Head of caudate nucleus (tissue), 42 donors: ENCODE measurements at places on chromosomes 13 and 19.

GRCh38 chr13:50800091-50800739, 43.3 kb downstream of the DLEU7 start:
- no peak for DNase-seq

- DNase-seq, result no peak
Observed at GRCh38 chr19:47257411-47258169, 1.3 kb downstream of the CCDC9 start.

DNA sequence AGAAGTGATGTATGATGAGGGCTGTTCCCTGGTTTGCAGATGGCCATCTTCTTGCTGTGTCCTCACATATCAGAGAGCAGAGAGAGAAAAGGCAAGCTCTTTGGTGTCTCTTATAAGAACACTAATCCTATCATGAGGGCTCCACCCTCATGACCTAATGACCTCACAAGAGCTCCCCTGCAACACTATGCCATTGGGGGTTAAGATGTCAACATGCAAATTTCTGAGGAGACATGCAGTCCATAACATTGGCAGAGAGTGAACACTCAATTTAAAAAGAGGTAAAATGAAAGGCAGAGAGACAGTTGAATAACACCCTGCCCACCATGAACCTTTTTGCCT, 10.9 kb downstream of the FAM187B start:
- no peak for DNase-seq

GRCh38 chr19:56837492-56838023, 3.0 kb downstream of the PEG3 start:
- DNase-seq, result peak; percentile 82

DNA sequence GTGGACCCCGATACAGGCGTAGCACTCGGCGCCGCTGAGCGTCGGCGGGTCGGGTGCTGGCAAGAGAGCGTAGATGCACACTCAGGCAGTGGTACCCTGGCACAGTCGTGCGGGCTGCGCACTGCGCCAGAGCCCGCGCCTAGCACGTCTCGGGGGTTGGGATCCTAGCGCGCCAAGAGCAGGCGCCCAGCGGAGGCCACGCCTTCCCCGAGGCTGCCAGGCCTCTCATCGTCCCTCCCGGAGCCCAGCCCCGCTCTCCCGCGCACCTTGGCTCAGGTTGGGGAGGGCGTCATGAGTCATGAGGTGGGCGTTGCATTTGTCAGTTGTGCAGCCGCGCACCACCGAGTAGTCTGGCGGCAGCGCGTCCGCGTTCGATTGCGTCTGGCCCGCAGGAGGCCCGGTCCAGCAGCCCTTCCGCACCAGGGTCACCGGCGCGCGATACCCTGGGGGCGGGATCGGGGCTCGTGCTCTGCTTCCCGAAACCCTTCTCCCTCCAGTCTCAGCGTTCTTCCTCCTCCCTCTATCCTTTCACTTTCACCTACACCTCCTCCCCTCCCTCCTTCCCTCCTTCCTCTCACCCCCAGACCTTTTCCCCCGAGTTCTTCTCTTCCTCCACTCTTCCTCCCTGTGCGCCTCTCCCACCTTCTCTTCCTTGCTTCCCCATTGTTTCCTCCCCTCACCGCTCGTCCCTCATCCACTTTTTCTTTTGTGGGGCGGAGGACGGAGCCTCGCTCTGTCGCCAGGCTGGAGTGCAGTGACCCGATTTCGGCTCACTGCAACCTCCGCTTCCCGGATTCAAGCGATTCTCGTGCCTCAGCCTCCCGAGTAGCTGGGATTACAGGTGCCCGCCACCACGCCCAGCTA, 3.5 kb downstream of the LYPD5 start:
- DNase-seq, result peak; percentile 83

DNA sequence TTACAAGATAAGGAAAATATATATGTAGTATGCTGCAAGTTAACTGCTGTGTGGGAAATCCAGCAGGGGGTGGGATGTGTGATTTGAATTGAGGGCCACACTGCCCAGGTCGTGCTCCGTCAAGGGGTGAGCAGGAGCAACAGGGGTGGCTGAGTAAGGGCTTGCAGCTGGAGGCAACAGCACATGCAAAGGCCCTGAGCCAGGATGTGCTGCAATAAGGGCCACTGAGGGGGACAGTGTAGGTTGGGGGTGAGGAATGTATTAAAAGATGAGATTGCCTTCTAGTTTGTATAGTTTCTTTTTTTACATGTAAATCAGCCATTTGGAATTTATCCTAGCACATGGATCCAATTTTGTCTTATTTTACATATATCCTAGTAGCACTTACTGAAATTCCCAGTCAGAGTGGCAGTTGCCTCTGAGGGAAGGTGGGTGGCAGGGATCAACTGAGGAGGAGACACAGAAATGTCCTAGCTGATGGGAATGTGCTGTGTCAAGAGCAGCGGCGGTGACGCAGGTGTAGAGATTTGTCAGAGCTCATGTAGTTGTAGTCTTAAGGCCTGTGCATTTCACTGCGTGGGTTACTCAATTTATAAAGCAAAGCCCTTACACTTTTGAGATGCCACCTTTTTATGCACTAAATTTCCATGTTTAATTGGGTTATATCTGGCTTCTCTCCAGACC, 5.4 kb upstream of the RBM42 start:
- peak; percentile 81 for DNase-seq

DNA sequence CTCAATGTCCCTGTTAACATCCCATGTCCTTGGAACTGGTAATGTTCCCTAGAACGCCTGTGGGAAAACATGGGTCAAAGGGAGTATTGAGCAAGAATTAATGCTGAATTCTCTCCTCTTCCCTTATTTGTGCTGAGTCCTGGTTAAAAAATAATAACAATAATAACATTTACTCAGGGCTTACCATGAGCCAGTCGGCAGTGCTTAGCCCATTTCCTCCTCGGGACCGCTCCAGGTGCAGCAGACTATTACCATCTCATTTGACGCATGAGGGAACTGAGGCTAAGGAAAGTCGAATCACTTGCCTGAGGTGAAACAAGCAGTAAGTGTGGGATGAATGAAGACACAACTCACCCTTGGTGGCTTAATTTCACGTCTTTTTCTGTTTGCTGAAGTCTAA, 33.6 kb upstream of the SLC15A1 start:
- DNase-seq, result no peak

GRCh38 chr19:31300422-31300821, 48.8 kb downstream of the TSHZ3 start:
- DNase-seq, result no peak

DNA sequence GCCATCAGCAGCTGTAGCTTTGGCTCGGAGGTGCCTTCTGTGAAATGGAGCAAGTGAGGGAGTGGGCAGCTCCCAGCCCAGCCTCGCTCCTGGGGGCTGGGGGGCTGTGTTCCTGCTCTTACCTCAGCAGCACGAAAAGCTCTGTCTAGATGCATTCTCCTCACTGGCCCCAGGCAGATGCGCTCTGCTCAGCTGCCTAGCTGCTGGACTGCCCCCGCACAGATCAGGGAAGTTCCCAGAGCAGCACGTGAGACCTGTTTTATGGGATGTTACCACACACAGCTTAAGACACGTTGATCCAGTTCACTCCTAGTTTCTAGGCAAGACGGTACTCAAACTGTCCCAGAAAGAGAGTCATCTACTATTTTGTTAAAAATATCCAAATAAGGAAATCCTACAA, 13.6 kb downstream of the LCP1 start:
- no peak for DNase-seq

DNA sequence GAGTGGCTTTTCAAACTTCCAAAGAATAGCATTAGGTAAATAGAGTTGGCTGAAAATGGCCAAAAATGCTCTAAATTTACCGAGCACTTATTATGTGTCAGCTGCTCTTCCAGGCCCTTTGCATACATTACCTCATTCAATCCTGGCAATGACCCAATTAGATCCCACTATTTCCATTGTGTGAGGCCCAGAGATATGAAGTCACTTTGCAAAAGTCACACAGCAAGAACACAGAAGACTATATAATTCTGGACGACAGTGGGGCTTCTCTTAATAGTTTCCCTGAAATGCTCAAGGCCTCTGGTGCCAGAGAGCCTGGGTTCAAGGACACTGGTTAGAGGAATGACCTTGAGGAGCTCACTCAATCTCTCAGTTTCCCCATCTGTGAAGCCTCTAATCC, 146.8 kb downstream of the IER2 start:
- no peak for DNase-seq

DNA sequence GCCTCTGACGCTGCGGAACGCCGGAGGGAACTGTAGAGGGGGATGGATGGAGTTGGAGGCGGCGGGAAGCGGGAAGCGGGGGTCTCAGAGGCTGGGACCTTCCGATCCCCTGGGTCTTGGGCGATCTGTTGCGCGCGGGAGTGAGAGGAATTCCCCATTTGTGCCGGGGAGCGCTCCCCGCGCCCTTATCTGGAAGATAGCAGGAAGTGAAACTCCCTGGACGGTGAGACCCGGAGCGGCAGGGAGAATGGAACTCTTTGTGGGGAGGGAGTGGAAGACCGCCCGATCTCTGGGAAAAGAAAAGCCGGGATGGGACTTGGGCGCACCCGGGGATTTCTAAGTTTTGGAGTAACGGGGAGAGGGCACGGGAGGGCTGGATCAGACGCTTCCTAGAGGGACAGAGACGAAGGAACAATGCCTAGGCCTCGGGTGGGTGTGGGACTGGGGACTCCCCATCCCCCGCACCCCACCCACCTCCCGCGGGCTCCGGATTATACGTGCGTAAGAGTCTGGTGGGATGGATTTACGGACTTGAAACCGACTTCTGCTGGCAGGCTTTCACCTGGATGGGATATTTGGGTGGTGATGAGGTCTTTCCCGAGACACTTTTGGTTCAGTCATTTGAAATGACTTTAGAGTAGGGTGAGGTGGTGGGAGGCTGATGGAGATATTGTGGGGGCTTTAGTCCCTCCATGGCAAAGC, 495 bp downstream of the LSR start:
- DNase-seq, result no peak

GRCh38 chr13:77437267-77437666, 98.2 kb upstream of the SCEL start:
- DNase-seq, result no peak

- no peak for DNase-seq
Observed at GRCh38 chr19:33997690-33998089, 174.6 kb upstream of the LSM14A start.

DNA sequence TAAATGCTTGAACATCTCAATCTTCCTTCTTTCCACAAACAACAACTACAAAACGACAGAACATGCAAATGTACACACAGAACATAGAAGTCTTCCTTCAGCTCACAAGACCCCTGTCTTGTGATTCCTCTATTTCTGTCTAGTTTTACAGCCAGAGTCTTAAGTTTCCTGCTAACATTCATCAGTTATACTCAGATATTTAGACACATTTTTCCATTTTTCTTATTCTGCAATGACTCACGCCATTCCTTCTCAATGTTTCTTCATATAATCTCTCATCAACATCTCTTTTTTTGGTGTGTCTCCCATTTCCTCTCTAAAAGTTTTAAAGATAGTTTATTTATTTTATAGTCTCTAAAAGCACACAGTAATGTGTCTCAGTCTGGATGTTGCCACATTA, 1872.9 kb upstream of the PCDH20 start:
- no peak for DNase-seq

- DNase-seq, result no peak
Observed at GRCh38 chr19:29731331-29731850, 16.3 kb upstream of the C19orf12 start.

DNA sequence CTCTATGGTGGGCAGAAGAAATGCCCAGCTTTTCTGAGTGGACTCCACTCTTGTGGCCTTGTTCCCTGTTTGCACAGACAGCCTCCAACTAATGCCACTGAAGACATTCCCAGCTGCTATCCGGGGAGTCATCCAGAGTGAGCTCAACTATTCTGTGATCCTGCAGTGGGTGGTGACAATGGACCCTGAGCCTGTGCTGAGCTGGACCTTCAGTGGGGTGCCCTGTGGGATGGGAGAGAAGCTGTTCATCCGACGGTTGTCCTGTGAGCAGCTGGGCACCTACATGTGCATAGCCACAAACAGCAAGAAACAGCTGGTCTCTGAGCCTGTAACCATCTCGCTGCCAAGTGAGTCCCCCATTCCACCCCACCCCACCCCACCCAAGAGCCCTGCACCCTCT, 10.3 kb downstream of the IGSF23 start:
- no peak for DNase-seq

- no peak for DNase-seq
Observed at GRCh38 chr13:97276862-97277269, 54.7 kb downstream of the MBNL2 start.

DNA sequence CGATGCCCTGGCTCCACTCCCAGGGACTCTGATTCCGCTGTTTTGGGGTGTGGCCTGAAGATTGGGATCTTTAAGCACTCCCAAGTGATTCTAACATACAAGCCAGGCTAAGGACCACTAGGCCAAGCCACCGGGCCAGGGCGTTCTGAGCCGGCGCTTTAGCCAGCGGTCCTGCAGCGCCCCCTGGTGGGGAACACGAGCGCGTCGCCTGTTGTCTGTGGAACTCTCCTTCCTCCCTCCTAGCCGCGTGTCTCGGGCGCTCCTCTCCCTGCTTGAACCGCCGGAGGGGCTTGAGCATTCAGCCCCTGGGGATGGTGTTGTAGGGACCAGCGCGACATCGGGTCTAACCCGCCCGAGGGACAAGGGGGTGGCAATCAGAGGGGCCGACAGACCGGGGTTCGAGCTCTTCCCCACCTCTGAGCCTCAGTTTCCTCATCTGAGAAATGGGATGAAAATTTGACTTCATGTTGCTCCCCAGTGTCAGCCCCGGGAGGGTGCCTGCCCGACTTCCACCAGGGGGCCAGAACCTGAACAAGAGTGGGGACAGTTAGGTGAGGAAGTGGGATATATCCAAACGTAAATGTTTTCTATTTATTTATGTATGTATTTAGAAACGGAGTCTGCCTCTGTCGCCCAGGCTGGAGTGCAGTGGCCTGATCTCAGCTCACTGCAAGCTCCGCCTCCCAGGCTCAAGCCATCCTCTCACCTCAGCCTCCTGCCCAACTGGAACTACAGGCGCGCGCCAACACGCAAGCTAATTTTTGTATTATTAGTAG, 18.0 kb upstream of the PNMA8B start:
- DNase-seq, result peak; percentile 86

GRCh38 chr13:41389580-41389979, 67.8 kb upstream of the RGCC start:
- DNase-seq, result no peak

- no peak for DNase-seq
Observed at GRCh38 chr19:17871878-17872250, at the start of gene SLC5A5. SLC5A5 (plus strand) TSS chr19:17871945; CDS start chr19:17872320, 375 bp downstream.

GRCh38 chr13:90919153-90919552, 428.3 kb upstream of the MIR17HG start:
- no peak for DNase-seq

- DNase-seq, result no peak
Observed at GRCh38 chr19:18489627-18490184, 32.2 kb downstream of the ELL start.

GRCh38 chr13:99380921-99381645, 73.9 kb upstream of the GPR183 start:
- no peak for DNase-seq

DNA sequence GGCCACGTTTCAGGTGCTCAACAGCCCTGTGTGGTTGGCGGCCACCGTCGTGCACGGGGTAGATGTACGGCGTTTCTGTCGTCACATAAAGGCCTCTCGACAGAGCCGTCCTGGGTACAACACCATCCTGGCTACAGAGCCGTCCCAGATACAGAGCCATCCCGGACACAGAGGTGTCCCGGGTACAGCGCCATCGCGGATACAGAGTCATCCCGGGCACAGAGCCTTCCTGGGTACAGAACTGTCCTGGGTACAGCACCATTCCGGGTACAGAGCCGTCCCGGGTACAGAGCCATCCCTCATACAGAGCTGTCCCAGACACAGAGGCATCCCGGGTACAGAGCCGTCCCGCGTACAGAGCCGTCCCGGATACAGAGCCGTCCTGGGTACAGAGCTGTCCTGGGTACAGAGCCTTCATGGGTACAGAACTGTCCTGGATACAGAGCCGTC, 222.7 kb upstream of the SOX1 start:
- no peak for DNase-seq
